IMR-90 (cell line): ENCODE measurements at places on chromosomes 16 and 17. TPM values are rescaled to one million over a fixed set of nuclear protein-coding genes. Genes with fewer than 3 reads are reported as not detected.
A peak's percentile ranks its signal among the peaks of the same experiment; 100 is the strongest.

DNA sequence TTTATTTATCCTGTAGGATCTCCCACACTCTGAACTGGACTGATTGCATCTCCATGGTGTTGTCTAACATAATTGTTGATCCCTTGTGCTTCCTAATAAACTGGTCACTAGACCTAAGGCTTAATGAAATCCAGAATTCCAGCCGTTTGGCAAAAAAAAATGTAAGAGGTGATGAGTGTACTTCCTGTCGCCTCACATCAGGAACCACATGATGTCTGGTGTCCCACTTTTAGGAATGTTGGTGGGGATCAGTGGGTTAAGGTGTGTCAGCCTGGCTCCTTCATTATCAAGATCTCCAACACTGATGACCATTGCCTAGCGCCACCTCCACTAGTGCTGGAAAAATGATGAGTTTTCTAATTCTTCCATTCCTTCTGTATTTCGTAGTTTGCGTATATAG is 18.6 kb upstream of the LONP2 start:
- peak; percentile 8 for DNase-seq

DNA sequence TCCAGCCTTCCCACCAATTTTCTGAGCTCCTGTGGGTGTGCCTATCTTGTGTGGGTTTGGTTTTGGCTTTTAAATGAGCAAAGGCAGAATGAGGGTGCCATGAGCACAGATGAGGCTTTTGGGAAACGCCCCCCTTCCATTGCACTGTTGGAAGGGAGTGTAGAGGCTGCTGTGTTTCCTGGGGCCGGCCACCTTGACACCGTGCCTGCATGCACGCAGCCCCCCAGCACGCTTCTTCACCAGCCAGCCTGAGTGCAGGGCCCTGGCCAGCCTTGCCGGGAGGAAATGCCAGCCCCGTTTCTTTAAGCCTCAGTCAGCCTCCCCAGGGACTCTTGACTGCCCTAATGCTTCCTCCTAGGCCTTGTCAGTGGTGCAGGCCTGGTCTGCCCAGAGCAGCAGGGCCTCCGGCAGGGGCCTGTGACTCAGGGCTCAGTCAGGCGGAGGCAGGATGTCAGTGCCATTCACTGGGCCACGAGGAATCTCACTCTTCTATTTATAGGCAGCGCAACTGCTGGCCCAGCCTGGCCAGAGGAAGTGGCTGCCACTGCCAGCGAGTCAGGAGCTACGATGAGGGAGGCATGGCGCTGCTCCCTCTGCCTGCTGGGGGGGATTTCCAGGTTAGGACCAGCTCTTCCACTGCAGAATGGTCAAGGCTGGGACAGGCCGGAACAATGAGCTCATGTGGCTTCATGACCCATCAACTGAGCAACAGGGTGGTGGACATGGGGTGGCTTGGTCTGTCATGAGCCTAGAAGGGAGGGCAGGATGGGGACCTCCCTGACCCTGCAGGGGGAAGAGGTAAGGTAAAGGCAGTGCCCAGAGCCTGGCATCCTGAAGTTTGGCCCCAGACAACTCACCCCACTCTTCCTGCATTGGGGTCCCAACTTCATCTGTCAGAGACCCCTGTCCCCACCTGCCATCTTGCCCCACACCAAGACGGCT is 205.2 kb downstream of the RAB11FIP4 start:
- DNase-seq: peak; percentile 98

Gene DNASE1
- total RNA-seq: 5.4 and 6.1 TPM in 2 replicates

DNA sequence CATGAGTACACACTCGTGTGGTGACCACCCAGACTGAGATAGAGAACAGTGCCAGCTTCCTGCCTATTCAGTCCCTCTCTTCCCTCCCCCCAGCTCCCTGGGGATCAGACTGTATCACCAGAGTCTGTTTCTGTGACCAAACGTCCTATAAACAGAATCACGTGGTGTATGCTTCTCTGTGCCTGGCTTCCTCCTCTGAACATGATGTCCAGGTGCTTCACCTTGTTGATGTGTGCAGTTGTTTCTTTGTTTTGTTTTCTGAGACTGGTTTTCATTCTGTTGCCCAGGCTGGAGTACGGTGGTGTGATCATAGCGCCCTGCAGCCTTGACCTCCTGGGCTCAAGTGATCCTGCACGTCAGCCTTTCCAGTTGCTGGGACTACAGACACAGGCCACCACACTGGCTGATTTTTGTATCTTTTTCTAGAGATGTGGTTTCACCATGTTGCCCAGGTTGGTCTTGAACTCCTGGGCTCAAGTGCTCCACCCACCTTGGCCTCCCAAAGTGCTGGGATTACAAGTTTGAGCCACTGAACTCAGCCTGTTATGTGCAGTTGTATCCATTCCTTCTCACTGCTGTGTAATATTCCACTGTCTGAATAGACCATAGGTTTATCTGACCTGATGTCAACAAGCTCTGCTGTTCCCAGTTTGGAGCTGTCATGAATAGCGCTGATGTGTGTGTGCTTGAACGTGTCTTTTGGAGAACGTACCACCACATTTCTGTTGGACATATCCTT is 28.9 kb upstream of the PRM1 start:
- no peak for DNase-seq

DNA sequence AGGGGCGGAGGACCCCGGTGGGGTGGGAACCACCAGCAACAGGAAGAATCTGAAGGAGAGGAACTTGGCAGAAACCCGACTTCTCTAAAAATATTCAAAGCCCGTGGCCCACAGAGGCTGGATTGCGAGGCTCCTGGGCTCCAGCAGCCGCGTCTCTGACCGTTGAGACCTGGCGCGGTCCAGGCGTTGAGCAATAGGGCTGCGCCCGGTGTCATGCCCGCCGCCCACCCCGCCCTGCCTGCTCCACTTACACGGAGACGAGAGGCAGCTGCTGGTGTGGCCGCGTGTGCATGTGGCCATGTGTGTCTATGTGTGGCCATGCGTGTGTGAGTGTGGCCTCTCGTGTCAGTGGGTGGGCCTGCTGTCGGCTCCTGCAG is 83.6 kb downstream of the IRF8 start:
- DNase-seq: no peak
